ENCODE measurements at places on chromosomes 2 and 18. TPM values are rescaled to one million over a fixed set of nuclear protein-coding genes. Genes with fewer than 3 reads are reported as not detected.

DNA sequence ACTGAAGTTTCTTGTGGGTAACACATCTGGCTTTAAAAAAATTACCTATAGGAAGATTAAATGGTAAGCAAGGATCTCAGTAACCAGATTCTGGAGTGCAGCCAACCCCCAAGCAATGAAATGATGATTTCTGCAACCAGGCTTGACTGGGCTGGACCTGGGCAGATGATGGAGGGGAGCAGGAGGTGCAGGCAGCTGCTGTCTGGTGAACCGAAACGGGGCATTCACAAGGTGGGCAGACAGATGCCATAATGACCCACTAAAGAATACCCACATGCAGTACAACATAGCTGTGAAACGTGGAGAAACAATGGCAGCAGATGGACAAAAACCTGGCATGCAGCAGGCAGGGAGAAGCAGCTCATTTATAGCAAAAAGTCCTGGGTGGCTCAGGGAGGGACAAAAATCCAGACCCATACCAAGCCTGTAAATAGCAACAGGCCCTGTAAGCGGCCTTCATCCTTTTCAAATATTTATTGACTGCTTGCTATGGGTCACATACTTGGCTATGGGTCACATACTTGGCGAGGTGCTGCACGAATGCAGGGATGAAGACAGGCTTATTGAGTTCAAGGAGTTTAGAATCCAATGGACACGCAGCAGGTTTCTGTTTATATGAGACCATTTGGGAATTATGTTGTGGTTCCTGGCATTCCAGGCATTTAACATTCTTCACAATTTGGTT lies 244.7 kb downstream of the HRH4 start:
- H3K27ac ChIP-seq, result no peak overlapping the region
- no peak overlapping the region for H3K4me3 ChIP-seq
- no peaks in the 10 kb centered on the region for H3K36me3 ChIP-seq
- no peak for DNase-seq

- DNase-seq, result no peak
- peak overlapping the region; percentile 38 for H3K27ac ChIP-seq
- peak overlapping the region; percentile 88 for H3K4me3 ChIP-seq
- H3K4me1 ChIP-seq, result peaks cover 72% of the 10 kb centered on the region
- peaks cover 45% of the 10 kb centered on the region for H3K36me3 ChIP-seq
These were observed 5.9 kb downstream of the TRIB2 start for GRCh38 chr2:12722447-12723316.

GRCh38 chr2:233476651-233477547 lies 89.7 kb downstream of the USP40 start:
- no peaks in the 10 kb centered on the region for H3K27me3 ChIP-seq
- H3K4me1 ChIP-seq, result peaks cover 9% of the 10 kb centered on the region
- H3K36me3 ChIP-seq, result peaks cover 45% of the 10 kb centered on the region
- no peak for DNase-seq
- H3K4me3 ChIP-seq, result no peak overlapping the region
- no peak overlapping the region for H3K27ac ChIP-seq

DNA sequence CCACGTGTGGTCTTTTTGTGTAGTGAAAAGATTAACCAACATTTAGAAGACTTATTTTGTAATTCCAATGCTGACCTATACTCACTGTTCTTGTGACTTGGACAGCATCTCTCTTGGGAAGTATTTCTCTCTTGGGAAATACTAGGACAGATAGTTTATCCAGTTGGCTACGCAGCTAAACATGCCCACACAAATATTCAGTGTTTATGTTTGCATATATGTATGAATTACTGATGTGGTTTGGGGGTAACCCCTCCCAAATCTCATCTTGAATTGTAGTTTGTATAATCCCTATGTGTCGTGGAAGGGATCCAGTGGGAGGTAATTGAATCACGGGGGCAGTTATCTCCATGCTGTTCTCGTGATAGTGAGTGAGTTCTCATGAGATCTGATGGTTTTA lies 2062.3 kb upstream of the CELF4 start:
- no peaks in the 10 kb centered on the region for H3K27me3 ChIP-seq
- peaks cover 4% of the 10 kb centered on the region for H3K4me1 ChIP-seq
- no peak for DNase-seq
- H3K27ac ChIP-seq, result no peak overlapping the region
- H3K36me3 ChIP-seq, result no peaks in the 10 kb centered on the region
- H3K4me3 ChIP-seq, result no peak overlapping the region

- DNase-seq, result peak; percentile 72
- H3K27me3 ChIP-seq, result no peaks in the 10 kb centered on the region
- H3K36me3 ChIP-seq, result no peaks in the 10 kb centered on the region
- H3K4me1 ChIP-seq, result peaks cover 68% of the 10 kb centered on the region
These were observed 51.0 kb downstream of the PKDCC start for GRCh38 chr2:42098571-42099437.

- H3K4me3 ChIP-seq, result no peak overlapping the region
- no peak overlapping the region for H3K27ac ChIP-seq
- H3K36me3 ChIP-seq, result no peaks in the 10 kb centered on the region
- no peak for DNase-seq
These were observed 45.4 kb downstream of the RABL2A start for GRCh38 chr2:113672326-113672932.

GRCh38 chr2:199366406-199366805 lies 91.3 kb downstream of the SATB2 start:
- H3K4me1 ChIP-seq, result no peaks in the 10 kb centered on the region
- no peak overlapping the region for H3K27ac ChIP-seq
- DNase-seq, result no peak
- H3K36me3 ChIP-seq, result no peaks in the 10 kb centered on the region

DNA sequence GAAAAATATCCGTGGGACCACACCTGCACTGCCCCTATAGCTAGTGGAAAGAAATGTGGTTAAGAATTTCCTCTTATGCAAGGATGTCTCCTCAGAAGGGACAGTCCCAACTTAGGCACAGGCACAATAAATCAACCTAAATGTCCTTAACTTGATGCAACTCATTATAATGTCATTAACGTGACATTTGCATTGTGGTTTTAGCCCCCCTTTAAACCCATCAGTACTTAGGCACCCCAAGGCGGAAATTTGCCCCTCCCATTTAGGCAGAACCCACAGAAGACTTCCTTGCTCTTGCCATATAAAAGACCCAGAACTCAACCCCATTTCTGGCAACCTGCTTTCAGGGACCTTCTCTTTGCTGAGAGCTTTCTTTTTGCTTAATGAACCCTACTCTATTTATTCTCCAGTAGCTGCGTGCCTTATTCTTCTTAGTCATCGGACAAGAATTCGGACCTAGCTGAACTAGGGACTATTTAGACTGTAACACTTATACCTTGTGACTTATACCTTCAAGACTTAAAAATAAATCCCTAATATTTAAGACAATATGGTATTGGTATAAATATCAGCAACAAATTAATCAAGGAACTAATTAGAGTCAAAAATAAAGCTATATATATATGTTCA lies 1281.6 kb upstream of the TMEFF2 start:
- no peaks in the 10 kb centered on the region for H3K4me1 ChIP-seq
- H3K27ac ChIP-seq, result no peak overlapping the region
- DNase-seq, result no peak
- no peaks in the 10 kb centered on the region for H3K36me3 ChIP-seq
- H3K27me3 ChIP-seq, result no peaks in the 10 kb centered on the region

DNA sequence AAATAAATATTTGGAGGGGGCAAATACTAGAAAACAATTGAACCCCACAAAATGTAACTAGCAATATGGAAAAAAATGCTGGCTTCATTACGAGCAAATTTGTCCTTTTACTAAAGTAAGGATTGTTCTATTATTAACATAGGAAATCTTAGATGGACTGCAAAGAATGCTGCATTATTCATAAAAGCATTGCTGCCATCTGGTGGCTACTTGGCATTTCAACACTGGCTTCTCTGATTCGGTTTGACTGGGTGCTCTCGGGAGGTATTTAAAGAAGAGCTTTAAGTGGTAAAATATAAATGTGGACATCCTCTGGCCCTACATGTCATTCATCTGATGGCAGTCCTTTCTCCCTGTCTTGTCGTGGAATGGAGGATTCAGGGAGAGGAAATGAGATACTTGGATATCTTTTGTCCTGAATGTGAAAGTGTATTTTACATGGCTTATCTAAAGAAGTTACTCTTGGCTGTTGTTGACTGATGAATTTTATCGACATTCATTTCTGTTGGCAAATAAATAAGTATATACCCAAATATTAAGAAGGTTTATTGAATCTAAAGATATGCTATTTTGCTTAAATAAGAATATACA lies 130.2 kb downstream of the ARHGAP15 start:
- peaks cover 7% of the 10 kb centered on the region for H3K4me1 ChIP-seq
- peak; percentile 45 for DNase-seq

- peaks cover 51% of the 10 kb centered on the region for H3K27me3 ChIP-seq
- H3K4me3 ChIP-seq, result no peak overlapping the region
- DNase-seq, result no peak
- H3K27ac ChIP-seq, result no peak overlapping the region
- H3K36me3 ChIP-seq, result no peaks in the 10 kb centered on the region
These were observed 127.0 kb downstream of the FAM168B start for GRCh38 chr2:130966149-130966774.

- no peak overlapping the region for H3K4me3 ChIP-seq
- H3K36me3 ChIP-seq, result peaks cover 77% of the 10 kb centered on the region
- no peaks in the 10 kb centered on the region for H3K4me1 ChIP-seq
- no peak overlapping the region for H3K27ac ChIP-seq
- H3K27me3 ChIP-seq, result no peaks in the 10 kb centered on the region
These were observed 26.7 kb downstream of the LPIN1 start for GRCh38 chr2:11773111-11773510.

GRCh38 chr2:240623531-240624010 lies 1.7 kb upstream of the GPR35 start:
- no peaks in the 10 kb centered on the region for H3K36me3 ChIP-seq
- H3K4me3 ChIP-seq, result no peak overlapping the region
- peak; percentile 46 for DNase-seq
- no peak overlapping the region for H3K27ac ChIP-seq

GRCh38 chr2:110883406-110883805 lies 151.0 kb downstream of the ACOXL start:
- H3K27me3 ChIP-seq, result no peaks in the 10 kb centered on the region
- no peak overlapping the region for H3K27ac ChIP-seq
- no peaks in the 10 kb centered on the region for H3K4me1 ChIP-seq
- no peak overlapping the region for H3K4me3 ChIP-seq

DNA sequence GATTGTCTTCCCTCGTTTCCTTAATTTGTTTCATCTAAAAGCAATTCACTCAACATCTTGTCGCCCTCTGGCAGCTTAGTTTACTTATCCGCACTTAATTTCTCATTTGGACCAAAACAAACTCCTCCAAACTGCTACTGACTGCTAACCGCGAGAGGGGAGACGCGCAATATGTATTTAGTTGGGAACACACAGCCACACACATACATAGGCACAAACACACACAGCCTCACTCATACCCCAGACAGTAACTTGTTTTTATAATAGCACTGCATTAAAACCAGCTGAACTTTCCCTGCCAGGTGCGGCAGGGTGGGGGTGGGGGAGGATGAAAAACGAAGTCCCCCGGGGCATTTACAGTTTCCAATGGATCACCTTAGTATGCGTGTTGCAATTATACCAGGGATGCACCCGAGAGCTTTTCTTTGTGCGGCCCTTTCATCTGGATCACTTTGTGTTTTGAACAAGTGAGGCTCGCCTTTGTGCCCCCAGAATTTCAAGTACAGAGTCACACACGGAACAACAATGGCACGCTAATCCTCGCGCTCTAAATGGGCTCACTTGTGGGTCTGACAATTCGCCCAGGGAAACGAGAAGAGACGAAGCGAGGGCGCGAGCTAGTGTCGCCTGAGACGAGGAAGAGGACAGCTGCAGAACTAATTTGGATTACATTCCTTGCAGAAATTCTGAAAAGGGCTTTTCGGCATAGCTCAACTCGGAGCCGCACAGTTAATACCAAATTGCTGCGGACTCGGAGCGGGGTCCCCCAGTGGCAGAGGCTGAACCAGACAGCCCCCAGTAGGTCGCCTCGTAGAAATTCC lies 2.4 kb downstream of the ERBB4 start:
- DNase-seq, result no peak
- no peak overlapping the region for H3K27ac ChIP-seq
- H3K4me3 ChIP-seq, result peak overlapping the region; percentile 61
- H3K4me1 ChIP-seq, result peaks cover 12% of the 10 kb centered on the region
- no peaks in the 10 kb centered on the region for H3K36me3 ChIP-seq

GRCh38 chr18:22021701-22022100 lies 147.7 kb upstream of the GATA6 start:
- no peaks in the 10 kb centered on the region for H3K36me3 ChIP-seq
- no peak overlapping the region for H3K4me3 ChIP-seq
- H3K4me1 ChIP-seq, result no peaks in the 10 kb centered on the region
- no peak for DNase-seq
- H3K27me3 ChIP-seq, result no peaks in the 10 kb centered on the region
- peak overlapping the region; percentile 9 for H3K27ac ChIP-seq

DNA sequence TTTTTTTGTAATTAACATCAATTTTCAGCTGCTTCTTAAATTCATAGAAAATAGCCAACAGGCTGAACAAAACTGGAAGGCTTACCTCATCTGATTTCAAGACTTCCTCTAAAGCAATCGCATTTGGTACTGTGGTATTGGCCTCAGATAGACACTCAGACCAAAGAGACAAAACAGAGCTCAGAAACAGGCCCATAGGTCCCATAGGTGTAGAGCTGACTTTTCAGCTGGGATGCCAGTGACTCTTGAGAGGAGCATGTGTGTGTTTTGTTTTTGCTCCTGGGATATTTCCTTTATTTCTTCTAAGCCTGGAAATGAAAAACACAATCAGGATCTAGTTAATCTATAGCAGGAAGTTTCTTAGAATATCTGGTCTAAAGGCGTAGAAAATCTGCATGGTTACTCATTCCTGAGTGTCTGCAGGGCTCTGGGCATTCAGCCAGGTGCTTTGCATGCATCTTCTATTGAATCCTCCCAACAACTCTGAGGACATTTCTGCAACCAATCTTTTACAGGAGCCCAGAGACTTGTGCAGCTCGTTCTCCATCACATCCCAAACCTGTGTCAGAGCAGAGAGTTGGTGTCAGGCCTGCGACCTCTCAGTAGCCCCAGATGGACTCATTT lies 190.8 kb downstream of the RTP5 start:
- H3K27ac ChIP-seq, result no peak overlapping the region
- no peaks in the 10 kb centered on the region for H3K4me1 ChIP-seq
- DNase-seq, result no peak
- H3K4me3 ChIP-seq, result no peak overlapping the region

- H3K4me1 ChIP-seq, result no peaks in the 10 kb centered on the region
- no peaks in the 10 kb centered on the region for H3K36me3 ChIP-seq
- H3K27ac ChIP-seq, result no peak overlapping the region
These were observed 77.5 kb downstream of the FAM168B start for GRCh38 chr2:131015764-131016163.

C2orf92 gene
- 15.1 TPM for total RNA-seq

LOXHD1 gene
- 2.9 TPM for total RNA-seq

ZNF2 gene
- total RNA-seq, result 4.1 TPM

M1AP gene
- 1.8 TPM for total RNA-seq

TDRD15 gene
- not detected for total RNA-seq

POU3F3 gene
- not detected for total RNA-seq

POTEC gene
- not detected for total RNA-seq

NLRC4 gene
- 24.4 TPM for total RNA-seq

GNAL gene
- 5.6 TPM for total RNA-seq
